Fibroblast of villous mesenchyme (primary cell): ENCODE measurements at places on chromosomes 12 and 14. TPM values are rescaled to one million over a fixed set of nuclear protein-coding genes. Genes with fewer than 3 reads are reported as not detected.

Gene IQSEC3
- total RNA-seq: under 0.01 TPM in 2 replicates

Gene RDH5
- total RNA-seq: 3.9 and 6.0 TPM in 2 replicates

Gene NFE2
- total RNA-seq: under 0.01 and 0.43 TPM in 2 replicates

Gene TMEM30B
- total RNA-seq: 0.32 TPM in 1 of 2 replicates, not detected in the other

Gene CIROP
- total RNA-seq: not detected in 2 replicates

Gene WNT1
- not detected in 2 replicates for total RNA-seq

Gene RBP5
- not detected in 2 replicates for total RNA-seq

Gene BCL11B
- not detected in 2 replicates for total RNA-seq

Gene DENR
- total RNA-seq: 40.3 and 46.6 TPM in 2 replicates

Gene MAP3K9
- under 0.01 and 0.43 TPM in 2 replicates for total RNA-seq

Gene CEP170B
- total RNA-seq: 19.4 and 22.5 TPM in 2 replicates

Gene GPR65
- under 0.01 and 0.32 TPM in 2 replicates for total RNA-seq

Gene RNASE3
- total RNA-seq: not detected in 2 replicates

Gene CFAP54
- total RNA-seq: 0.86 and 0.97 TPM in 2 replicates

Gene FSCB
- under 0.01 TPM in 1 of 2 replicates, not detected in the other for total RNA-seq

- DNase-seq: peak; percentile 18
These were observed 32.1 kb downstream of the DMAC2L start for GRCh38 chr14:50344116-50344775.

GRCh38 chr12:53353257-53353655 is 17.1 kb upstream of the SP7 start:
- no peak for DNase-seq

DNA sequence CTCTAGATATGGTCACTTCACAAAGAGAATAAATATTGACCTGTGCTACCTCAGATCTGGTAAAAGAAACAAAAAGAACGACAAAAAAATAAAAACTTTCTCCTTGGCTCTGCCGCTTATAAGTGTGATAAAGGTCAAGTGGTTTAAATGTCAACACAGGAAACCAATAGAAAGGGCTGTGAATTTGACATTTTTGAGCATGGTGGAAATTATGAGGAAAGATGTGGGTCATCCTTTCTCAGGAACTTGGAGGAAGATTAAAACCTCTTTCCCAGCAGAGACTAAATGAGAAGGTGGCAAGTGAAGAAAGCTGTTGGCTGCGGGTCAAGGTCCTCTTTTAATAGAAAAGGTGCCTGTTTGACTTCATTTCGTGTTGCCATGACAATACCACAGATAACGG is 28.2 kb downstream of the TESPA1 start:
- no peak for DNase-seq

GRCh38 chr12:12467688-12468261 is 94.9 kb downstream of the DUSP16 start:
- DNase-seq: no peak

DNA sequence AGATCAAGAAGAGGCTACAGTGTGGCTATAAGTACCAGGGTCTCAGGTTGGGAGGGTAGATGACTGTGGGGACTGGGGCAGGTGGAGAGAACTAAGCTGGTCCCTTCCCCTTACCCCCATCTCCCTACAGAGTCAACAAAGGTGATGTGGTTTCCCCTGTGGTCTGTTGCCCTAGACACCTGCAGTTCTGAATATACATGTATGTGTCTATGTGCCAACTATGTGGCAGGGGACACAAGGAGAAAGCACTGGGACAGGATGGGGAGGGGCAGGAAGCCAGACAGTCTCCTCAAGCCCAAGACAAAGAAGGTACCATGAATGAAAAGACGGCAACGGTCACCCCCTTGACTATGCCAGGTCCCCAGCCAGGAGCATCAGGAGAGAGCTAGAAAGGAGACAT is 4.5 kb upstream of the HDAC7 start:
- no peak for DNase-seq

DNA sequence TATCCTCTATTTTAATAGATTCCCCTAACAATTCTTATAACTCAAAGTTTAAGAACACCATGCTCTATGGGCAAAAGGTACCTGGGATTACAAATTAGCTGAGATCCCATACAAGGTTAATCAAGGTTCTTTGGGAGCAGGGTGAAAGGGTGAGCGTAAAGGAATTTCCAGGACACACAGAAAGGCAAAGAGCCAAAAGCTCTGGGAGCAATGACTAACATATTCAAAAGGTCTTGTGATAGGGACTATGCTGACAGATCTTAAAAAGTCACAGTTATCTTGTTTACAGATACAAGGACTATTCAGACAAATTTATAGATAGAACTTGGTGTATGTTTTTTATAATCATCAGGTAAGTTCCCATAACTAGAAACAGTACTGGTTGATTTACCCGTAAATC is 19.5 kb upstream of the PPFIBP1 start:
- no peak for DNase-seq

GRCh38 chr14:21825149-21825743 is 151.6 kb upstream of the OR4E1 start:
- DNase-seq: peak; percentile 1

GRCh38 chr14:68211421-68211820 is 391.8 kb downstream of the RAD51B start:
- peak; percentile 49 for DNase-seq

GRCh38 chr12:120932058-120932457 is 27.9 kb upstream of the SPPL3 start:
- no peak for DNase-seq

DNA sequence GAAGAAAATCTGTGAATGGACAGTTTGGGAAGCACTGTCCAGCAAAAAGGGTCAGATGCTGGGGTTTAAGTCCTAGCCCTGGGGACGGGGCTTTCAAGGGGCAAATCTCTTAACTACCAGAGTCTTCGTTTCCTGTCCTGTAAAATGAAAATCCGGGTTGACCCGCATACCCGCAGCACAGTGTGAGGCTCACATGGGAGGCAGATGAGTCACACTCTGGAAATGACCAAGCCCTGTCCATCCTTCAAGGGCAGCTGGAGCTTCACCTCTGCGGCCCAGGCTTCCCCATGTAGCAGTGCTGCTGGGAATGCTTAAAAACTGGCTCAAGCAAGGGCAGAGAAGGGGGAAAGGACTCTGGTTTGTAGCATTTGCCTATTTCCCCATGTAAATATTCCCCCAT is 19.0 kb downstream of the FAM181A start:
- DNase-seq: peak; percentile 41

GRCh38 chr14:69749956-69750355 is 17.0 kb upstream of the SRSF5 start:
- DNase-seq: no peak

DNA sequence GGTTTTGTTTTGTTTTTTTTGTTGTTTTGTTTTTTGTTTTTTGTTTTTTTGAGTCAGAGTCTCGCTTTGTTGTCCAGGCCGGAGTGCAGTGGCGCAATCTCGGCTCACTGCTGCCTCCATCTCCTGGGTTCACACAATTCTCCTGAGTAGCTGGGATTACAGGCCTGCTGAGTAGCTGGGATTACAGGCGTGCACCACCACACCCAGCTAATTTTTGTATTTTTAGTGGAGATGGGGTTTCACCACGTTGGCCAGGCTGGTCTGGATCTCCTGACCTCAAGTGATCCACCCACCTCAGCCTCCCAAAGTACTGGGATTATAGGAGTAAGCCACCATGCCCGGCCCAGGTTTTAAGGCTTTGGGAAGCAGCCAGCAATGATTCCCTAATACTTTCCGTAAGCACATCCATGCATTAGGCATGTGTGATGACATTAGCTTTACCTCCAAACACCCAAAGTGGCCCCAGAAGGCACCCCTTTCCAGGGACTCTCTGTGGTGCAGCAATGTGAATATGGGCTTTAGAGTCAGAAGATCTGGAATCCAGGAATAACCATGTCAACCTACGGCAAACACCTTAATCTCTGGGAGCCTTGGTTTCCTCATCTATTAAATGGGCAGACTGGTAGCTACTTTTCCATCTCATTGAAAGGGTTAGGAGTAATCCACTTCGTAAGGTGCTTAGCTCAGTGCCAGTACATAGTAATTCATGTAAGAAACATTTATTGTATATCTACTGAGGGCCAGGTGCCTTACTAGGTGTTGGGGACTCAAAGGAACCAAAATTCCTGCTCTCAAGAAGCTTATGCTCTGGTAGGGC is 152.9 kb downstream of the ZFP36L1 start:
- DNase-seq: no peak

GRCh38 chr12:109989380-109989779 is 6.8 kb downstream of the GIT2 start:
- DNase-seq: no peak

GRCh38 chr12:3614806-3615466 is 123.9 kb downstream of the PRMT8 start:
- no peak for DNase-seq

DNA sequence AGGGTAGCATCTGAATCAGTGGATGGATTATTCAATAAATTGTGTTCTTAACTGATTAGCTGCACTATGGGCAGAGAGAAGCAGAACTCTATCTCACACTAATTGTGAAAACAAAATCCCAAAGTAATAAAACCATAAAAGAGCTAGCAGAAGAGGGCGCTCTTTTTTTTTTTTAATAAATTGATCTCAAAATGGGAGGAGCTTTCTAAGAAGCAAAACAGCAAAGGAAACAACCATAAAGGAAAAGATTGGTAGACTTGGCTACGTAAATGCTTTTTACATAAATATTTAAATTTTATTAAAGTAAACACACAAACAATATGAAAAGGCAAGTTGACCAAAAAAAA is 1.5 kb upstream of the TM7SF3 start:
- peak; percentile 63 for DNase-seq

- DNase-seq: no peak
These were observed 23.4 kb downstream of the ALDH1L2 start for GRCh38 chr12:105060715-105061378.

GRCh38 chr12:43602738-43603137 is 50.7 kb upstream of the ADAMTS20 start:
- DNase-seq: no peak

GRCh38 chr12:78918268-78918667 is 53.7 kb downstream of the SYT1 start:
- DNase-seq: no peak

GRCh38 chr12:54926246-54926645 is 58.3 kb downstream of the TESPA1 start:
- no peak for DNase-seq

- DNase-seq: no peak
These were observed 23.2 kb upstream of the BMAL2 start for GRCh38 chr12:27309293-27309994.

GRCh38 chr14:90785471-90785870 is 30.8 kb downstream of the TTC7B start:
- no peak for DNase-seq

DNA sequence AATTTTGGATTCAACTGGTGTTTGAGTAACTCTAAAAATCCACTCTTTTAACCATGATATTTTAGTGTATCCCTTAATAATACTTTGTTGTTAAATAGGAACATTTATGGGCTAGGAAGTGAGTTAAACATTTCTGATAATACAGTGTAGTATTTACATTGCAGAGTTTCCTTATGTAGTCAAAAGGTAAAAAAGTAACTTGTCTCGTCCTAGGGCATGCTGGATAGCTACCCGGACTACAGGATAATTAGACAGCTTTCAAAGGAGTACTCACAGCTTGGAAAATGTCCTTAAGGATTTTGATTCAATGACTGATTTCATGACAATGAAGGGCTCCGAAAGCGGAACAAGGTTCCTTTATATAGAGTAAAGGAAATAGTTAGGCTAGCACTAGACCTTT is 14.5 kb upstream of the KITLG start:
- no peak for DNase-seq

DNA sequence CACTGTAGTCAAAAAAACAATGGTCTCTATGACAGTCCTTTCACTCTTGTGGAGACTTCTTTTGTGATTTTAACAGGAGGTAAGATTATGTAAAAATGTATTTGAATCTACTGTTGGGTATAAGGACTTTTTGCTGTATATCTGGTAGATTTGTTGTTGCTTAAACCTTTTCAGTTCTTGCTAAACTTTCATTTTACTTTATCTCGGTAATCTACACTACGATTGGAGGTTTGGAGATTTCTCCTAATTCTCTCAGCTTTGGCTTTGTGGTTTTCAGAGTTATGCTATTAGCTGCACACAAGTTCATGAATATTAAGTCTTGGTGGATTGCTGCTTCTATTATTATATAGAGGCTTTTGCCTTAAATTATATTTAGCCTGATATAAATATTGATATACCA is 116.6 kb upstream of the HIF1A start:
- DNase-seq: peak; percentile 86

DNA sequence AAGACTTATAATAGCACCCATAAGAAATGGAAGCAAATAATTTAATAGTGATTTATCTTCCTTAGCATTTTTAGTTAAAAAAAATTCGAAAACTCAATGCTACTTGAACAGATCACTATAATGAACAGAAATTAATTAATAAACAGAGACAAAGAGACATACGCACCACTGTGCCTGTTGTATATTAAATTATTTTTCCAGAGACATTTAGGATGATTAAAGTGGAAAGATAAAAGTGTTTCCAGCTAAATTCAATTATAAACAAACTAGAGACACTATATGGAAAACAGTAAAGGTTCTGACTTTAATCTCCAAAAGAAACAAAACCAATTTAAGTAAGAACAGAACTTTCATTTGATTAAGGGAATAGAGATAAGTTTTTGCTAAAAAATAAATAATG is 3.4 kb downstream of the HIGD1C start:
- no peak for DNase-seq

DNA sequence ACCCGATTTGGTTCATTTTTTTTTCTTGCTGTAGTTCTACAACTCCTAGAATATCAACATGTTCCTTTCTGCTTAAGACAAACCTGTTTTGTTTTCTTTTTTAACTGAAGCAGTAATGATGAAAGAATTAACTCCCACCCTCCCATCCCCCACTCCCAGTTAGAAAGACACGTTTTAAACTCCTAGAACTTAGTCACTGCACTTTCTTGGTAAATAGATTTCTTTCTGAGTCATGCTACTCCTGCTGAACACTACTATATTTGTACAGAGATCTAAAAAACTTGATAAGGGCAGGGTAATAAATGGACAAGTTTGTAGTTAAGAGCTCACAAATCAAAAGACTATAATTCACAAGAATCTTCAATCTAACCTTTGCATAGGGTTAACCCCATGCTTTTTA is 118.9 kb upstream of the PTPRB start:
- DNase-seq: peak; percentile 65

DNA sequence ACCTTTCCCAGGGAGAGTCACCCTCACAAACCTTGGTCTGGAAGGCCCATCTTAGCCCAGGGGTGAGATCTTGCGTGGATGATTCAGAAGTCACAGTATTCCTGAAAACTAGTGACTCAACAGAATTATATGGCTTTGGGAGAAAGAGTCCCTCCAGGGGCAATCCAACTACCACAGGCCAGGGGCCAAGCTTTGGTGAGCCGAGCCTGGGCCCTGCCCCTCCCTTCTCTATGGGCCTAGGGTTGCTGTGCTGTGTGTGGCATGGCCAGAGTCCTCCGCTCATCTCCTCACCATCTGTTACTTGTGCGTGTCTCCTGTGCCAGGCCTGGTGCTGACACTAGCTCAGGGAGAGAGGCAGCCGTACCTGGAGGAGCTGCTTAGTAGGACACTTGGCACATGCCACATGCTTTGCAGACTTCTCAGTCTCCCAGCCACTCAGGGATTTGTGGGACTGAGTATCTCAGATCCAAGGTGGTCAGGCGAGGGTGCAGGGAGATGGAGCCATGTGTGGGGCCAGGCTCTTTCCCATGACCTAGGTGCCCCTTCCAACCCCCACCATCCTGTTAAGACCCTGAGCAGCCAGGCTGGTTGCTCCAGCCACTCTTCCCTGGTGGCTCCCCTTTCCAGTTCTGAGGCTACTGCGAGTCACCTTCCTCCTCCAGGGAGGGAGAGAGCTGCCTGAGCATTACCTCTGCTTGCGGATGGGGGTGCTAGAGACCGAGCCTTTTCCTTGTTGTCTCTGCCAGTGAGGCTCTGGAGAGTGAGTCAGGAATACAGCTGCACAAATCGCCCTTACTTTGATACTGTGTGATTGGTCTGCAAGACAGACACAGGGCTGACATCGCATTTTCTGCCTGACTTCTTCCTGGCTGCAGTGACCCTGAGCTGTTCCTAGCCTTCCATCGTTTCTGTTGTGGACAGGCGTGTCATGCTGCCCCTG is 94.1 kb downstream of the SLC25A47 start:
- DNase-seq: peak; percentile 91
